ENCODE measurements at places on chromosomes 12 and 14. TPM values are rescaled to one million over a fixed set of nuclear protein-coding genes. Genes with fewer than 3 reads are reported as not detected.

The PTGDR gene
- total RNA-seq, result 0.42 TPM

The AKAP3 gene
- total RNA-seq, result 1.6 TPM

The RNASE7 gene
- 0.33 TPM for total RNA-seq

The CCNK gene
- total RNA-seq, result 17.7 TPM

The SCN8A gene
- 12.7 TPM for total RNA-seq

The MGST1 gene
- 274 TPM for total RNA-seq

The CTSG gene
- not detected for total RNA-seq

The OR10G2 gene
- total RNA-seq, result not detected

The PLEK2 gene
- total RNA-seq, result 6.1 TPM

The FRS2 gene
- total RNA-seq, result 24.0 TPM

DNA sequence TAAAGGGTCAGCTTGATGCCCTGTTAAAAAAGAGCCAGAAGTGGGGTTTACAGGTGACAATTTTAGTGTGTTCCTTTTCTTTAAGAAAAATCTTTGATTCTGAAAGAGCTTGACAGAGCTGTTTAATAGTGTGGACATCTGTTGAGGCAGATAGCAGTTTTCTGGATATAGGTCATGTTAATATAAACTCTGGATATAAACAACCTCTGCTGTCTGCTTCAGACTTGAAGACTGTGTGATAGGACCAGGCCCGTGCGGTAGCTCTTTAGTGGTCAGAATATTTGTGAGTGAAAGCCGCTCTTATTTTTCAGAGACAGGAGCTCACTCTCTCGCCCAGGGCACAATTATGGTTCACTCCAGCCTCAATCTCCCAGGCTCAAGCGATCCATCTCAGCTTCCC lies 439.9 kb upstream of the RGS6 start:
- DNase-seq, result no peak

- DNase-seq, result no peak
Observed at GRCh38 chr14:87687420-87687819, 305.6 kb downstream of the GALC start.

DNA sequence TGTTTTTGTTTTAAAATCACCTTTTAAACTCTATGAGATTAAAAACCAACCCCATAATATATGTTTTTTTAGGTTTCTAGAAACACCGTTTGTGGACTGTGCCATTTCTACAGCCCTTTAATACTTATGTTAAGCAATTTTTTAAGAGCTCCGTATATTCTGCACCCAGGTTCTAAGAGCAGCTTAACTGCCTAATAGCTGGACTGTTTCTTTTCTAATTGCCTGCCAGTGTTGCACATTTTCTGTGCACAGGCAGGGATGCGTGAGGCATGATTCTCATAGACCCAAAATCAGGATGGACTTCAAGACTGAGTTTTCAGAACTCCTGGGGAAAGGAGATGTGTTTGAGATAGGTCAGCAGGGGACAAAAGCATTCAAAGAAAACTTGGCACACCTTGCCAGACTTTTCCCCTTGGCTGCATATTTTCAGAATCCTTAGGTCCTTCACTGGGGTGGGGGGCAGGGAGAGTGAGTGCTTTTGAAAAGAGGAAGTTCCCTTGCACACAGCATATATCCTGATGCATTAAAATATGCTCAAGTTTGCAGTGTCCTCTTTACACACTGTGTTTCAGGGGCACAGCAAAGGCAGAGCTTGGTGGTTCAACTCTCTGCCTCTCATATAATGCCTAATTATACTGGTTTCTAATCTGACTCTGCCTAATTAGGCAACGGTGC lies 27.9 kb downstream of the TMEM30B start:
- no peak for DNase-seq

GRCh38 chr12:85923767-85924331 lies 49.8 kb downstream of the NTS start:
- no peak for DNase-seq

DNA sequence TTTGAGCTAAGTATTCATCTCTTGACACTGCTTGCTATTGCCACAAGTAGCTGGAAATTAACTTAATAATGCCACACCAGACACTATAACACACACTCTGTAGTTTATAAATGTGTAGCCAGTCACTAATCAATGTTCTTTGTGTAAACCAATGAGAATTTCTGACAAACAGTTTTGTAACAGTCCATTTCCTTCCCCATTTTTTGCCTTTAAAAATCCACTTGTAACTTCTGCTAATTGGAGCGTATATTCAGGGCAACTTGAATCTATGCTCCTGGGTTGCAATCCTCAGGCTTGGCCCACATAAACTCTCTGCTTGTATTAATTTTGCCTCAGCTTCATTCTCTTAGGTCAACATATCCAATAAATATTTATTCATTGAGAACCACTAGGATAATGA lies 125.0 kb upstream of the DHRS4 start:
- no peak for DNase-seq

GRCh38 chr12:85423947-85424346 lies 143.9 kb downstream of the ALX1 start:
- DNase-seq, result no peak

DNA sequence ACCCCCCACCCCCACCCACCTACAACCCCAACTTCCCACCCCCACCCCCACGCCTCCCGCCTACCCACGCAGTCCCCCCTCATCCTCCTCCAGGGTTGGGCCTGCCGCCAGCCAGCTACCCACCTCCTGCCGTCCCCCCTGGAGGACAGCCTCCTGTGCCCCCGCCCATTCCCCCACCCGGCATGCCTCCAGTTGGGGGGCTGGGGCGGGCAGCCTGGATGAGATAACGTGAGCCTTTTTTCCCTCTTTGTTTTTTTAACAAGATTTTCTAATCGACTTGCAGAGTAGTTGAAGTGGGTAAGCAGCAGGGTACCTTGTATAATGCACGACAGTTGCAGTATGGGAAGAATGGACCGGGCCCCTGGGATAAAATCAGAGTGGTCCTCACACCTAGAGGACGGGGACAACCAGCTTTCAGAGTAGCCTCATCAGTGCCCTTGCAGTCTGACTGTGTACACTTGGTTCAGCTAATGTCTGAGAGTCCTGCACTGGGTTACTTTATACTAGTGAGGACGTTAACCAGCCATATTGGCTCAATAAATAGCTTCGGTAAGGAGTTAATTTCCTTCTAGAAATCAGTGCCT lies 29.4 kb downstream of the CCNK start:
- no peak for DNase-seq

DNA sequence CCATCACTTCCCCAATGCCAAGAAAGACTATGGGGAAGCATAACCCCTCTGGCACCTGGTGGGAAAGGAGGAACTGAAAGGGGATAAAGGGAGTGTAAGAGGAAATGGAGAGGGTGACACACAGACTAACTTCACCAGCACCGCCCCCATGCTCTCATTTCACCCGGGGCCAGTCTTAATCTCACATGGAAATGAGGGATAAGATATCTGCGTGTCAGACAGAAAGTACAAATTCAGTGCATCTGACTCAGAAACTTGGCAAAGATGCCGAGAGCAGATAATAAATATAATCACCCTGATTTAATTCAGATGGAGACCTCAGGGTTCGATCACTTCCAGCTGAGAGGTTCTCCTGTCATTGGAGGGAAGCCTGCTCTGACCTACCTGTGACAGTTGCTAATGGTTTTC lies 191.6 kb downstream of the DUSP6 start:
- DNase-seq, result no peak

DNA sequence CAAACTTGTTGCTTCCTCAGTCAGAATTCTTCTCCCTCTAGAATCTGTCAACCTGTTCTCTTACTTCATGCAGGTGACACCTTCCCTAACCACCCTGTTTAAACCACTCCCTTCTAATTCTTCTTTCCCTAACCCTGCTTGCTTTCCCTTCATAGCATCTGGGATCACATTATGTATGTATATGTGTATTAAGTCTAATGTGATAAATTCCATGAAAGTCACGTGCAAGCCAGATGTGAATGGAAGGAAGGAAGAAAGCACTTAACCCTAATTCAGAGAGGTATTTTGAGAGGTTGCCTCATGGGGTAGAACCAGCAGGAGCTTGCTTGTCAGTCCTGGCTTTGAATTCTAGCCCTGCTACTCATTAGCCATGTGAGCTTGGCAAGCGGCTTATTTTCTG lies 340.0 kb downstream of the TRHDE start:
- DNase-seq, result no peak

DNA sequence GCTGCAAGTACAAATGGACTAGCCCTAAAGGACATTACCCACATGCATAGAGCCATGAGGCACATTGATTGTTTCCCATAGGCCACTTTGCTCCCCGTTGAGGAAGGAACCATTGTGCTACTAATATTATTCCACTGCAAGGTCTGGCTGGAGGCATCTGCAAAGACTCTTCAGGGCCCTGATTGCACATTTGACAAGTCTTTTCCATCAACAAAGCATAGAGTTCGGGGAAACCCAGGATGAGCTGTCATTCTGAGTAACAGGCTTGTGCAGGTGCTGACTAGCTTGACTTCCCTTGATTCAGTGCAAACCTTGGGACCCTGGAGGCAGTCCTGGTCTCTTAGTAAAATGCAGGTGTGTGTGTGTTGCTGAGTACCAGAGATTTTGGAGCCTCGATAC lies 73.8 kb downstream of the SUSD6 start:
- DNase-seq, result no peak

DNA sequence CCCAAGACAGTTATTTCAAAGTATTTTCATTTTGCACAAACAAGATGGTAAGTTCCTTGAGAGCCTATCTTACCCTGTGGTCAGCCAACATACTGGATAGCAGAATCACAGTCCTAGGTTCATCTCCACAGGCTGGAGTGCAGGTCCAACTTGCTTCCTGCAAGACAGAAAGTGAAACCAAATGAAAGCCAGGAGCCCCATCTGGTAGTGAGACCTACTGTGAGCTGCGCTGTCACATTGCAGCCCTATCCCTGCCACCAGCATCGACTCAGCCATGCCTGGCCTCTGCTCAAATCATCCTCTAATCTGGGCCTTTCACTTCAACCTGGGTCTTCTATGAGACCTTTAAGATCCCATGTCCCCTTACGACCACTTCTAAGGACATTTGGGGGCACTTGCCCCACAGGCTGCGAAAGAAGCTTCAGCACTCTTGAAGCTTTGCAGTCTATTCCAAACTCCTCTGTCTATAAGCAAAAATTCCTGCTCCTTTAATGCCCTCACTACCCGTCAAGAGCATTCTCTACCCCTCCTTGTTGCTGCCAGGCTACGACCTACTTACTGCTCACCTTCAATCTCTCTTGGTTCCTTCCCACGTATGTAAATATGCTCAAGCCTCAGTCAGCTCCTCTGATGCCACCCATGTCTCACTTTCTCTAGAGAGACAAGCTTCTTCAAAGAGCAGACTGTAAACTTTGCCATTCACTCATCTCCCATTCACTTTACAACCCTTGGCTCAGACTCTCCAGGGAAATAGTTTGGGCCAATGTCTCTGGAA lies 55.9 kb upstream of the TSPAN11 start:
- DNase-seq, result no peak

- no peak for DNase-seq
Observed at GRCh38 chr14:34051966-34052657, 101.2 kb upstream of the EGLN3 start.

DNA sequence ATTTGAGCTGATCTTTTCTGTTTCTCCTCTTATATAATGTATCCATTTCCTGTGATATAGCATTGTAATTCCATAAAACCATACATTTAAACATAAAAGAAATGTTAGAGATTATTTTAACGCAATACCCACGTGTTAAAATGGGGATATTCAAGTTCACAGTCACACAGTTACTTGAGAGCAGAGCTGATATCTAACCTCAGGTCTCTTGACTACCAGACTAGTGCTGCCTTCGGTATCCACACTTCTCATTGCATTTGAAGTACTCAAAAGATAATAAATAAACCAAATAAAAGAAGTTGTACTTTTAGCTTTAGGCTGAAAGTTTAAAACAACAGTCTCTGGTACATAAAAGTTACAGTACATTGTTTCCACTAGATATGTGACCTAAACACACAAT lies 2.9 kb downstream of the CLECL1 start:
- DNase-seq, result no peak

DNA sequence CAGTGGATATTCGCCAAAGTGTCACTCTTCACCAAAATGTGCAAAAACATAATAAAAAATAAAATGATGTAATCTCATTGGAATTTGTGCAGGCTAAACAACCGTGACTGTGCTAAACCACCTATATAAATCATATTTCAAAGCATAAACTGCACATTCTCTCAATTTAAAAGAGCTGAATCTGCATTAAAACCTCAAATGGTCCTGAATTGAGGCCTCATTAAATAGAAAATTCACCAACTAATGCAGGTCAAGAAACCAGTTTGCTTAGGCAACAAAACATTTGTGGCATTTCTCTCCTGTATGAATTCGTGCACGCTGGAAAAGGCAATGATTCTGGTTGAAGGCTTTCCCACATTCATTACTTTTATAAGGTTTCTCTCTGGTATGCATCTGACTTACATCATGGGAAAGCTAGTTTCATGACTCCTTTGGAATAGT lies 80.1 kb upstream of the IFNG-AS1 start:
- no peak for DNase-seq

DNA sequence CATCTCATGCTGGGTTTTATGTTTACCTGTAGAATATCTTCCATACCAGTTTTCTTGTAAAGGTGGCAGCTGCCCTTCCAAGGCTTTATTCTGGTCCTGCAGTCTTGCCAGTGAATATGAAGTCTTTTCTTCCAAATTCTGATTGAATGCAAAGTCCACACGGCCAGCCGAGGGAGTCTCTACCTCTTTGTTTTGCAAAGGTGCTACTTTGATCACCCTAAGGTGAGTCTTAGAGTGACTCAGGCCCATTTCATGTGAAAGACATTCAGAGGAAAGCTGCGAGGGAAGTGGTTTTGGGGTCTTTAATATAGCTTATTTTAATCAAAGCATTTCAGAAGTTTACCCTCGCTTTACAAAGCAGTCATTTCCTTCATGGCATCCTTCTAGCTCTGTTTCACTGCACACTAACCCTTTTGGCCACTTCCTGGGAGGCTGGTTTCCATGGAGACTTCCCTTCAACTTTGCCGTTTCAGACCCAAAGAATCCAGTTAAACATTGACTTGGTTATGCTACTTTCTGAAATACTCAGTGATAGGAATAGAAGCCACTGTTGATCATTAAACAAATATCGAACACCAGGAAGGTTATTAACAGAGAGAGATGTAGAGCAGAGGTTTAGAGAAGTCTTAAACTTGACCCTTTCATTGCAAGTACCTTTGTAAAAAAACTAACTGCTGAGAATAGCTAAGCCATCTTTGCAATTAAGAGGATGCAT lies at the start of gene CCDC198:
TSS of gene CCDC198 (minus strand) at position 391 of the 715 bp plus-strand sequence. CDS start at position 249, 142 bp downstream.
- DNase-seq, result no peak

- DNase-seq, result no peak
Observed at GRCh38 chr14:97978341-97978740, 1181.2 kb downstream of the VRK1 start.

All from liver (tissue), 10 donors.